ENCODE measurements at places on chromosomes 16 and 17. TPM values are rescaled to one million over a fixed set of nuclear protein-coding genes. Genes with fewer than 3 reads are reported as not detected.

Gene IL17C
- total RNA-seq, result not detected

Gene GOSR1
- 45.0 TPM for total RNA-seq

Gene LGALS9B
- not detected for total RNA-seq

Gene ATP2A3
- total RNA-seq, result 0.44 TPM

Gene CPD
- total RNA-seq, result 120 TPM

Gene PRSS8
- not detected for total RNA-seq

Gene TNS4
- total RNA-seq, result not detected

Gene KIF18B
- total RNA-seq, result 1.7 TPM

Gene ZNF48
- total RNA-seq, result 8.2 TPM

Gene PRR15L
- total RNA-seq, result not detected

Gene NOG
- total RNA-seq, result 2.7 TPM

Gene XPO6
- total RNA-seq, result 110 TPM

Gene CDH8
- not detected for total RNA-seq

Gene ARHGAP44
- total RNA-seq, result 1.9 TPM

Gene COL1A1
- total RNA-seq, result 570 TPM

Gene SMIM36
- not detected for total RNA-seq

Gene ARHGDIG
- total RNA-seq, result 0.12 TPM

Gene KRT16
- total RNA-seq, result 0.12 TPM

Gene ARHGAP27
- total RNA-seq, result 6.4 TPM

Gene AANAT
- not detected for total RNA-seq

Gene TBC1D3C
- not detected for total RNA-seq

Gene SLC16A11
- 0.11 TPM for total RNA-seq

Gene KRT12
- total RNA-seq, result not detected

Gene KRT20
- total RNA-seq, result 0.22 TPM

Gene TLCD3B
- 0.22 TPM for total RNA-seq

Gene NEUROD2
- total RNA-seq, result not detected

Gene WNT9B
- not detected for total RNA-seq

Gene KRT27
- not detected for total RNA-seq

Gene TIGD7
- 6.4 TPM for total RNA-seq

Gene TLK2
- total RNA-seq, result 81.3 TPM

Gene NTN1
- total RNA-seq, result 0.12 TPM

Gene TNFRSF12A
- 269 TPM for total RNA-seq

Gene IGF2BP1
- 0.44 TPM for total RNA-seq

Gene RAB26
- 1.1 TPM for total RNA-seq

Gene PRAC1
- not detected for total RNA-seq

Gene HBQ1
- 0.44 TPM for total RNA-seq

Gene NPIPB8
- total RNA-seq, result under 0.01 TPM

Gene ITGB4
- under 0.01 TPM for total RNA-seq

Gene SLC25A10
- 11.0 TPM for total RNA-seq

Gene GAA
- total RNA-seq, result 13.6 TPM

Gene CCR7
- not detected for total RNA-seq

Gene NPIPA5
- 2.2 TPM for total RNA-seq

Gene SCGB1C2
- not detected for total RNA-seq

Gene MYL11
- total RNA-seq, result not detected

Gene VAT1L
- 18.7 TPM for total RNA-seq
